ENCODE measurements at places on chromosomes 11 and 22. TPM values are rescaled to one million over a fixed set of nuclear protein-coding genes. Genes with fewer than 3 reads are reported as not detected.

PSMC3 gene
- 159 TPM for total RNA-seq

ACTN3 gene
- total RNA-seq = 0.32 TPM

RRP7A gene
- total RNA-seq = 18.3 TPM

SCGB2A2 gene
- not detected for total RNA-seq

SLC29A2 gene
- total RNA-seq = 0.17 TPM

PRCP gene
- 59.1 TPM for total RNA-seq

PSMD13 gene
- 102 TPM for total RNA-seq

RASL10A gene
- not detected for total RNA-seq

TAF1D gene
- 67.9 TPM for total RNA-seq

OMP gene
- 1.1 TPM for total RNA-seq

RIC3 gene
- not detected for total RNA-seq

TP53I11 gene
- total RNA-seq = 4.1 TPM

ADM gene
- 183 TPM for total RNA-seq

CALCA gene
- not detected for total RNA-seq

MMP13 gene
- not detected for total RNA-seq

KCTD17 gene
- 24.3 TPM for total RNA-seq

SMTNL1 gene
- not detected for total RNA-seq

ST14 gene
- total RNA-seq = 0.09 TPM

OR4A16 gene
- total RNA-seq = not detected

POLA2 gene
- total RNA-seq = 0.69 TPM

F2 gene
- 0.16 TPM for total RNA-seq

GNAZ gene
- 0.26 TPM for total RNA-seq

PDE2A gene
- not detected for total RNA-seq

WT1 gene
- not detected for total RNA-seq

SERPING1 gene
- total RNA-seq = 5.5 TPM

KRTAP5-1 gene
- total RNA-seq = not detected

PRR5 gene
- 2.2 TPM for total RNA-seq

TEX12 gene
- 0.16 TPM for total RNA-seq

LSP1 gene
- 6.0 TPM for total RNA-seq

HDAC10 gene
- total RNA-seq = 37.8 TPM

EMID1 gene
- total RNA-seq = 0.09 TPM

SYT9 gene
- total RNA-seq = not detected

HDHD5 gene
- 19.5 TPM for total RNA-seq

RDX gene
- 61.3 TPM for total RNA-seq

TREH gene
- total RNA-seq = under 0.01 TPM

HTR3A gene
- not detected for total RNA-seq

C11orf87 gene
- total RNA-seq = 0.16 TPM

PARVA gene
- total RNA-seq = 21.0 TPM

ATF4 gene
- 141 TPM for total RNA-seq

OR2AT4 gene
- total RNA-seq = not detected

SSH3 gene
- 19.1 TPM for total RNA-seq

OR52H1 gene
- 0.63 TPM for total RNA-seq

IRAG1 gene
- 6.8 TPM for total RNA-seq

OR51E2 gene
- not detected for total RNA-seq

GAS2 gene
- total RNA-seq = 0.63 TPM

Data from bronchial smooth muscle cell (primary cell).